ENCODE measurements at places on chromosomes 1 and 21.
A peak's percentile ranks its signal among the peaks of the same experiment; 100 is the strongest.

GRCh38 chr1:205805082-205805711, 7.8 kb downstream of the SLC41A1 start:
- DNase-seq, result no peak

- DNase-seq, result no peak
These were observed 114.3 kb upstream of the GFI1 start for GRCh38 chr1:92601044-92601443.

DNA sequence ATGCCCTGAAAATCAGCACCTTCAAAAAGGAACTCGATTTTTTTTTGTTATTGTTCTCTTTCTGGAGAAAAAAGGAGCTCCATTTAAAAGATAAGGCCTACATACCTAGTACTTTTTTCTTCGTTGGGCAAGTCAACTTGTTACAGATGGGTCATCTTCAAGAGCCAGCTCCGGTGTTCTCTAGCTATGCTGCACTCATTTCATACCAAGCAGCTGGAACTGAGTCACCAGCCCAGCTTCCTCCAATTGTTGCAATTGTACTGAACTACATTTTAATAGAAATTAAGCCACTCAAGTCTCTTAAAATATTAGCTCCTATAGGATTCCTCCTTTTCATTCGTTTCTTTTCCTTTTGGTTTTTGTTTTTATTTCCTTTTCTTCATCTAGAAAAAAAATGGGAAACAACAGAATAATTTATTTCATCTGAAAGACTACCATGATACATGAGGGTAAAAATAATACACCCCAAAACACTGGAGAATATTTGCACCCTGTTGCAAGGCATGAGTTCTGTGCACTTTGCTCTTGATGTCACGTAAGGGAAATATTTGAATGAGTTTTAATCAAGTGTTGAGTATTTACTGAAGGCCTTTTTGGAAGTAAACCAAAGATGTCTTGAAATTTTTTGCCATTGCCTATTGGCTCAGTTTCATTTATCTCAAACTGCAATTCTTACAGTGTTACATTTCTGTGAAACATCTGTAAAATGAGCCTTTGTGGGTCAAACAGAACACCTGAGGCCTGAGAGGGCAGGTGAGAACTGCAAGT, 60.5 kb downstream of the CLIC4 start:
- no peak for DNase-seq

DNA sequence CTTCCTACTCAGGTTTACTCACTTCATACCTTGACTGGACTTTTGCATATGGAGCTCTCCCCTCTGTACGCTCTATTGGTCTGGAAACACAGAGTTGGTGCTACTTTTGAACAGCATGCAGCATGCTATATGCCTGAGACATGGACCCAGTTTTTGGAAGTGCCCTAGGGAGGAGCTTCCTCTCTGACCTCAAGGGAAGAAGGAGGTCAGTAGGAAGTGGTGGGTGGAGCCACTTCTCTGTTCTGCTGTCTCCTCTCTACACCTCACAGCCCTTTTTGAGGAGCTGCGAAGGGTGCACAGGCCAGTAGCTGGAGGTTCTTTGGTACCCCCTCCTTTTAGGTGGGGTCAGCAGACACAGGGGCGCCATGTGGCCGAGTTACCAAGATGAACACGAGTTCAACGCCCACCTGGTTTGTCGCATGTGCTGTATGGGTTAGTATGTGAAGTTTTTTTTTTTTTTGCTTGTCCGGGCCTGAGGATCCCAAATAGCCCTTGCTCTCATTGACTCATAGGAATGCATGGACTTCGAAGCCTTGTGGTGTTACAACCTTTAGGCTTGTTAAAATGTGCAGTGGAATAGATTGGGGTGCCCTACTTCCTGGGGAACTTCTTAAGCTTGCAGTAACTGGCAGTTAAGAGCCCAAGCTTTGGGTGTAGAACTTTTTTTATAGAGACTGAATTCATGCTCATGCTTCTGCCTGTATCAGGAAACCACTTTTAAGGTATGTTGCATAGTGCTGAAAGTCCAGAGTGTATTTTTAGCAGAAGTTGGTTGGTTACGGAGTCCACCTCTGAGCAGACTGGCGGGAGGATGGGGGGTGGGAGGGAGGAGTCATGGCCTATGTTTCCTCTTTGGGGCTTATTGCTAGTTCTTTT, 10.7 kb downstream of the MACF1 start:
- peak; percentile 28 for DNase-seq

- DNase-seq, result no peak
These were observed 100.3 kb downstream of the ARHGEF10L start for GRCh38 chr1:17639703-17640340.

- no peak for DNase-seq
These were observed 8.4 kb upstream of the GUCA2B start for GRCh38 chr1:42144711-42145388.

DNA sequence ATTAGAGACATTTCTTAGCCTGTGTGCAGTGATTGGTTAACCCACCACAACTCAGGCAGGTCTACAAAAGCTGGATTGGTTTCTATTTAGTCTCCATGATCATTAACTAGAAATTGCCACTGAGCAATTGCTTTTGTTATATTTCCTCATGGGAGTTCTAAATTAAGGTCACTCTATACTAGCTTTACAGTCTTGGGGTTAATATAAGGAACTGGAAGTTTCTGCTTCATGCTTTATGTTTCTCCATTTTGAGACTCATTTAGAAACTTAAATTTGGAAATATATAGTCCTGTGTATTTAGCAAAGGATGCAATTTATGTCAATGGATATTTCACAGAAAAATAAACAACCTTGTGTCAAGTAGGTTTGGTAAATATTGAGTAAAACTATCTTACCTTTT, 137.5 kb downstream of the HLX start:
- DNase-seq, result no peak

DNA sequence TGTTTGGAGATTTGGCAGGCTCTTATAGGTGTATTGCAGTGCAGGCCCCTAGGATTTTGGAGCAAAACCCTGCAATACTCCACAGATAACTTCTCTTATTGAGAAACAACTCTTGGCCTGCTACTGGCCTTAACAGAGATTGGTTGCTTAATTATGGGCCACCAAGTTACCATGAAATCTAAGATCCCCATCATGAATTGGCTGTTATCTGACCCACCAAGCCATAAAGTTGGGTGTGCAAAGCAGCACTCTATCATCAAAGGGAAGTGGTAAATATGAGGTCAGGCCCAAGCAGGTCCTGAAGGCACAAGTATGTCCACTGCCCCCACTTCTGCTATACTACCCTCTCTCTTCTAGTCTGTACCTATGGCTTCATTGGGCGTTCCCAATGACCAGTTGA, 130.0 kb upstream of the TNFSF4 start:
- DNase-seq, result no peak

DNA sequence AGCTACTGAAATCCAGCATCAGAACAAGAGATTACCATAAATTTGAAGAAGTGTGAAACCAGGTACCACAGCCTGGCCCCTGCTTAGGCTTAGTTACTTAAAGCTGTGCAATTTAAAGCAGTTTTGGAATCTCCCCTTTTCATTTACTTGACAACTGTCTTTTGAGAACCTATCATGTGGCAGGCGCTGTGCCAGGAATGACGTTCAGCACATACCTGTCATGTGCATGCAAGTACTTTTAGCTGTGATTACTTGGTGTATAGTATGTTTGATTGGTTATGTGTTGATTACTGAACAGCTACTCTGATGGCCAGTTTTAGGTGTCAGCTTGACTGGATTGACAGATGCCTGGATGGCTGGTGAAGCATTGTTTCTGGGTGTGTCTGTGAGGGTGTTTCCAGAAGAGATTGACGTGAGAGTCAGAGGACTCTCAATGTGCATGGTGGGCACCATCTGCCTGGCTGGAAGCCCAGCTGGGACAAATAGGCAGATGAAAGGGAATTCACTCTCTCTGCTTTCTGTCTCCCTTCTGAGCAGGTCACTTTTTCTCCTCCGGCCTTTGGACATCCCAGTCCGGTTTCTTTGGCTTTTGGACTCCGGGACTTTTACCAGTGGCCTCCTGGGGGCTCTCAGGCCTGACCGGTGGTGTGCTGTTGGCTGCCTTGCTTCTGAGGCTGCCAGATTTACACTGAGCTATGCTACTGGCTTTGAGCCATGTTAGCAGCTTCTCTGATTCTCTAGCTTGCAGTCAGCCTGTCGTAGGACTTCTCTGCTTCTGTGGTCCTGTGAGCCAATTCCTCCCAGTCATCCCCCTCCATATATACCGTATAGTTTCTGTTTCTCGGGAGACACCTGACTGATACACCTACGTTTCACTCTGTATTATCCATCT, 178.0 kb downstream of the RYR2 start:
- no peak for DNase-seq

DNA sequence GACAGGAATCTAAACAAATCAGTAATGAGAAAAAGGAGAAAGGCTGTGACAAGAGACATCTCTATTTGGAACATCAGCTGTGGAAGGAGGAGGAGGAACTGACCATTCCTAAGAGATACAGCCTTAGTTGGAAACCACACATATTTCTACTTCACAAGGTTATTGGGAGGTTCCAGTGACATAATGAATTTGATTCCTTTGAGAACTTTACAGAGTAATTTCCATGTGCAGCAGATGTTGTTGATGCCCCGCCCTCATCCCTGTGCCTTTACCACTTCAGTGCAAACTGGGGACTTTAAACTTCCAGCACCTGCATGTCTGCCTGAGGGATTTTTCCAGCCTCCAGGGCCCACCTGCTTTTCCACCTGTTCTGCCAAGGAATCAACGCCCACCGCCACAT, 9.3 kb upstream of the ST6GALNAC5 start:
- DNase-seq, result no peak

DNA sequence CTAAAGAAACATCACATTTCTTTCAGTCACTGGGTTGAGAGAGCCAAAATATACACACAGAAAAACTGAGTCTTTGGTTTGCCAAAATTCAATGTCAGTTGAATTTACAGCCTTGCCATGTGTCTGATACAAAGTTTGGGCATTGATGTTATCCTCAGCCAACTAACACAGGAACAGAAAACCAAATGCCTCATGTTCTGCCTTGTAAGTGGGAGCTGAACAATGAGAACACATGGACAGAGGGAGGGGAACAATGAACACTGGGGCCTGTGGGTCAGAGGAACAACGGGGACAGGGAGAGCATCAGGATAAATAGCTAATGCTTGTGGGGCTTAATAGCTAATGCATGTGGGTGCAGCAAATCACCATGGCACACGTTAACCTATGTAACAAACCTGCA, 39.6 kb upstream of the C21orf91 start:
- no peak for DNase-seq

- DNase-seq, result no peak
These were observed at the start of gene LPAR3 for GRCh38 chr1:84892705-84893618. TSS of gene LPAR3 (minus strand) at chr1:84893206. CDS start at chr1:84866120, 27,086 bp downstream.

GRCh38 chr1:32179443-32180185, at the start of gene TXLNA:
TSS of gene TXLNA (plus strand) at chr1:32179675. CDS start at chr1:32180346, 671 bp downstream.
- peak; percentile 87 for DNase-seq

All from stimulated activated CD8-positive, alpha-beta memory T cell treated with anti-CD3 and anti-CD28 coated beads, Interleukin-12 subunit alpha, Interleukin-12 subunit beta, amount 100 ng/mL, for 4 hours (primary cell).